Neural crest cell (in vitro differentiated cells): ENCODE measurements at places on chromosomes 16 and 17. TPM values are rescaled to one million over a fixed set of nuclear protein-coding genes. Genes with fewer than 3 reads are reported as not detected.
A peak's percentile ranks its signal among the peaks of the same experiment; 100 is the strongest.

GRCh38 chr17:80523956-80524712 is 20.5 kb upstream of the RPTOR start:
- no peak overlapping the region for H3K4me3 ChIP-seq
- no peak overlapping the region for H3K27ac ChIP-seq
- no peaks in the 10 kb centered on the region for H3K36me3 ChIP-seq
- H3K27me3 ChIP-seq, result peaks cover 14% of the 10 kb centered on the region
- no peak for DNase-seq

DNA sequence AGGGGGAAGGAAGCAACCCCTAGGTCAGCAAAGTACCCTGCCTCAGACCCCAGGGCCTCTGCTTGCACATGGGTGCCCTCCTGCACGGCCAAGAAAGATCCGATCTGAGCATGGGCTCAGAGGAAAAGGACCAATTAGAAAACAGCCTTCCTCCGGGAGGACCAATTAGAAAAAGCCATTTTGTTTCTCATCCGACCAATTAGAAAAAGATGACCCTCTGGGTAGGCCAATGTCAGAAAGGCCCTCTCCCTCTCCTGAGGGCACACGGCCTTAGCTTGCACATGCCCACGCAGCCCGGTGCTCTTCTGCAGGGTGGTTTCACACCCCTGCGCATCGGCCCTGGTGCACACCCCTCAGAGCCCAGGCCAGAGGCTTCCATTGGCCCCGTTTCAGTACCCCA is 5.1 kb upstream of the CISD3 start:
- peaks cover 3% of the 10 kb centered on the region for H3K36me3 ChIP-seq
- H3K27ac ChIP-seq, result no peak overlapping the region
- DNase-seq, result no peak
- H3K4me1 ChIP-seq, result peaks cover 22% of the 10 kb centered on the region

DNA sequence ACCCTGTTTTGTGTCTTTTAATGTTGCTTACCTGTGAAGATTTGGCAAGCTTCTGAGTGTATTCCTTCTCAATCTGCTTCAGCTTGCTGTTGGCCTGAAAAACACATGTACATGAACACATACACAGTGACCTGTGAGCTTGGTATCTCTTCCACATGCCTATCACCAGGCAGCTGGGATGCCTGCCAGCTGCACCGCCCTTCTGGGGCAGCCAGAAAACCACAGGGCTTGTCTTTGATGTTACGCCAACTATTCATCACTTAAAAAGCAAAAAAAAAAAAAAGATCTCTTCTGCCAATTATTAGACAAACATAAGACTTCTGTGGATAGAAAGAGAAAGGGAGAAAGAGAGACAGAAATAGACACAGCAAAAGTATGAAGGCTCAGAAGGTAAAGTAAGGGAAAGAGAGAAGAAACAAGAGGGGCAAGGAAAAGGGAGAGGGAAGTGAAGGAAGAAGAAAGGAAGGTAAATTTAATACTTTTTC is 189.2 kb upstream of the AXIN2 start:
- H3K27me3 ChIP-seq, result no peaks in the 10 kb centered on the region
- DNase-seq, result no peak
- peaks cover 13% of the 10 kb centered on the region for H3K4me1 ChIP-seq
- H3K27ac ChIP-seq, result no peak overlapping the region
- no peak overlapping the region for H3K4me3 ChIP-seq

Gene C1QL1
- 7.1 and 7.7 TPM in 2 replicates for total RNA-seq

GRCh38 chr17:6160232-6160555 is 90.0 kb downstream of the WSCD1 start:
- peak overlapping the region; percentile 29 for H3K4me3 ChIP-seq
- peak overlapping the region; percentile 94 for H3K27ac ChIP-seq
- no peaks in the 10 kb centered on the region for H3K27me3 ChIP-seq
- no peaks in the 10 kb centered on the region for H3K36me3 ChIP-seq
- DNase-seq, result peak; percentile 36

GRCh38 chr17:57916925-57917858 is 38.0 kb downstream of the CUEDC1 start:
- H3K36me3 ChIP-seq, result no peaks in the 10 kb centered on the region
- peak overlapping the region; percentile 87 for H3K4me3 ChIP-seq
- H3K4me1 ChIP-seq, result peaks cover 89% of the 10 kb centered on the region
- no peaks in the 10 kb centered on the region for H3K27me3 ChIP-seq
- H3K27ac ChIP-seq, result peak overlapping the region; percentile 99

GRCh38 chr17:48615963-48616716 is 1.0 kb upstream of the HOXB8 start:
- peaks cover 100% of the 10 kb centered on the region for H3K27me3 ChIP-seq
- peaks cover 13% of the 10 kb centered on the region for H3K36me3 ChIP-seq
- H3K27ac ChIP-seq, result peak overlapping the region; percentile 54

Gene PTX4
- 0.28 TPM in 1 of 2 replicates, not detected in the other for total RNA-seq

Gene ATP2C2
- total RNA-seq, result 0.16 and 0.30 TPM in 2 replicates

- no peaks in the 10 kb centered on the region for H3K4me1 ChIP-seq
- peaks cover 11% of the 10 kb centered on the region for H3K36me3 ChIP-seq
- H3K4me3 ChIP-seq, result no peak overlapping the region
- H3K27me3 ChIP-seq, result no peaks in the 10 kb centered on the region
- H3K27ac ChIP-seq, result peak overlapping the region; percentile 25
Measured at GRCh38 chr16:23584186-23585076, 11.7 kb downstream of the NDUFAB1 start.

DNA sequence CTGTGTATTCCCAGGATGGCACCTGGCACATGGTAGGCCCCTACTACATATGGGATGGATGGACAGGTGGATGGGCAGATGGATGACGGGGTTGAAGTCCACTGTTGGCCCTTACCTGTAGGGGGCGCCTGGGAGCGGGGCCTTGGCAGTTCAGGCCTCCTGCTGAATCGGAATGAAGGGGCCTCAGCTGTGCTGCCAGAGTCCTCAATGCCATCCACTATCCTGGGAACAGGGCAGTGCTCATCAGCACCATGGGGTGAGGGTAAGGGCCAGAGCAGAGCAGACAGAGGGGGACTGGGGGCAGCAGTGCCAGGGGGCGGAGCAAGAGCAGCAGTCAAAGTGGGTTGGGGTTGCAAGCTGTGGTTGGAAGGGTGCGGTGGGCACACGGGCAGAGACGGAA is 8.3 kb upstream of the RAB5C start:
- no peak overlapping the region for H3K4me3 ChIP-seq
- no peak overlapping the region for H3K27ac ChIP-seq

DNA sequence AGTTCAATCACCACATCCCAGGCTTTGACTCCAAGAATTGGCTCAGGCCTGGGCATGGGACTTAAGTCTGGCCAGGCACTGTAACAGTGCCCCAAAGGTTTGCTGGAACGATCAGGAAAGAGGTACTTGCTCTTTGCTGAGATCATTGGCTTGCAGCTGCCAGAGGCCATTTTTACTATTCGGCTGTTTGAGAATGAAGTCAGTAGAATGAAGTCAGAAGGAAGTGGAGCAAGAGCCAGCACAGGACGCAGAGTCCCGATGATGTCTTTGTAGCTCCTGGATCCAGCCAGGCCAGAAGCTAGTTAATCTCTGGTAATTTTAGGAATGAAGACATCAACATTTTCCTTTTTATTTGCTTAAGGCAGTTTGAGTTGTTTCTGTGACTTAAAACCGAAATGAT is 195.5 kb downstream of the RAB11FIP4 start:
- DNase-seq, result no peak
- no peak overlapping the region for H3K27ac ChIP-seq
- no peak overlapping the region for H3K4me3 ChIP-seq
- H3K4me1 ChIP-seq, result no peaks in the 10 kb centered on the region
- no peaks in the 10 kb centered on the region for H3K36me3 ChIP-seq
- H3K27me3 ChIP-seq, result no peaks in the 10 kb centered on the region

DNA sequence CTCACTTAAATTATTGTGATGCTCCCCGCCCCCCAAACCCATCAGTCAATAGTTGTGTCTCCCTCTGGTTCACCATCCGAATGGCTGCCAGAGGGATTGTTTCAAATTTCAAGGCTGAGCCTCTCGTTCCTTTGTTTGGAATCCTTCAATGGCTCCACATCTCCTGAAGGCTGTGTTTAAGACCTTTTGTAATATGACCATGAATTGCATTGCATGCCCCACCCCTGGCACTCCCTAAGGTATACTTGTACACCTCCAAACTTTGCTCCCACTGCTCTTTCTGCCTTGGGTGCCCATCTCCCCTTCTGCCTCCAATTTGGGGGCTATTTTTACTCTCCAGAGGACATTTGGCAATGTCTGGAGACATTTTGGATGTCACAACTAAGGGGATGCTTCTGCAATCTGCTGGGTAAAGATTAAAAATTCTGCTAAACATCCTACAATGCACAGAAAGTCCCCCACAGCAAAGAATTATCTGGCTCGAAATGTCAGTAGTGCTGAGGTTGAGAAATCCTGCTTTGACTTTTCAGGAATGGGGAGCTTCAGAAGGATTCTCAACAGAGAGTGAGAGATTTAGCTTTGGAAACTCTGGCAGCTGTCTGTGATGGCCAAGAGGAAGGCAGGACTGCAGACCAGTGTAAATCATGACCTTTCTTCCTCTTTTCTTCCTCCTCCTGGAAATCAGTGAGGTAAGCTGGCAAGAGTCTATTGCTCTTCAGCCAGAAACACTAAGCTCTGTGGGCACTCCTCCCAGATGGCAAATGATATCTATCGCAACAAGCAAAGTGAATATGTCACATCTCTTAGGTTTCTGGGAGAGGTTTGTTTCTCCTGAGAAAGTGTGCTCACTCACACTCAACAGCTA is 8.7 kb upstream of the IL4R start:
- no peak for DNase-seq
- peaks cover 3% of the 10 kb centered on the region for H3K36me3 ChIP-seq
- H3K4me1 ChIP-seq, result no peaks in the 10 kb centered on the region
- H3K27me3 ChIP-seq, result peaks cover 11% of the 10 kb centered on the region
- H3K4me3 ChIP-seq, result no peak overlapping the region

Gene KRTAP3-2
- total RNA-seq, result not detected in 2 replicates

GRCh38 chr16:12120217-12120981 is 143.9 kb downstream of the SNX29 start:
- DNase-seq, result no peak
- H3K27ac ChIP-seq, result no peak overlapping the region
- no peaks in the 10 kb centered on the region for H3K36me3 ChIP-seq
- peak overlapping the region; percentile 25 for H3K4me3 ChIP-seq
- H3K27me3 ChIP-seq, result peaks cover 16% of the 10 kb centered on the region
- H3K4me1 ChIP-seq, result peaks cover 16% of the 10 kb centered on the region

DNA sequence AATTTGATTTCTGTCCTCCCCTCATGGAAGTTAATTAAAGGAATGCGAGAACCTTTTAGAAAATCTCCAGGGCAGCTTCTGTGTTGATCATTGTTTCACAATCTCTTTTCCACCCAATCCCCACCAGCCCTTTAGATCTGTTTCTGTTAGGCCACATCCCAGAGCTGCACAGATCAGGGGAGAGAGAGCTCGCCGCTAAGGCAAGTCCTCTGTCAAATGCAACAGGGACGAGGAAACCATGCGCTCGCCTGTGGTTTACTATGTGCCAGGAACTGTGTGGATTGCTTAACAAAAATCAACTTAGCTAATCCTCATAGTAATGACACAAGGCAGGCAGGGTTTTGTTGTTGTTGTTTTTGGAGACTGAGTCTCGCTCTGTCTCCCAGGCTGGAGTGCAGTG is 115.4 kb downstream of the SALL1 start:
- peaks cover 9% of the 10 kb centered on the region for H3K4me1 ChIP-seq
- no peaks in the 10 kb centered on the region for H3K27me3 ChIP-seq
- no peak overlapping the region for H3K27ac ChIP-seq
- DNase-seq, result no peak

Gene KRT27
- total RNA-seq, result not detected in 2 replicates

- H3K4me3 ChIP-seq, result no peak overlapping the region
- no peaks in the 10 kb centered on the region for H3K4me1 ChIP-seq
- DNase-seq, result no peak
- no peak overlapping the region for H3K27ac ChIP-seq
- no peaks in the 10 kb centered on the region for H3K27me3 ChIP-seq
Measured at GRCh38 chr17:70344386-70345060, 175.2 kb downstream of the KCNJ2 start.
